ENCODE measurements at places on chromosomes 6 and 20. TPM values are rescaled to one million over a fixed set of nuclear protein-coding genes. Genes with fewer than 3 reads are reported as not detected.

GTSF1L gene
- total RNA-seq: not detected

TCF15 gene
- total RNA-seq: not detected

BACH2 gene
- 1.5 TPM for total RNA-seq

MAP7 gene
- total RNA-seq: 1.5 TPM

MATN4 gene
- total RNA-seq: under 0.01 TPM
